NCI-H2081 treated with DMSO at 0.1 percent for 48 hours (cell line): ENCODE measurements at places on chromosomes 7 and 10.

- no peak for DNase-seq
These were observed 74.4 kb downstream of the MEST start for GRCh38 chr7:130566168-130566897.

DNA sequence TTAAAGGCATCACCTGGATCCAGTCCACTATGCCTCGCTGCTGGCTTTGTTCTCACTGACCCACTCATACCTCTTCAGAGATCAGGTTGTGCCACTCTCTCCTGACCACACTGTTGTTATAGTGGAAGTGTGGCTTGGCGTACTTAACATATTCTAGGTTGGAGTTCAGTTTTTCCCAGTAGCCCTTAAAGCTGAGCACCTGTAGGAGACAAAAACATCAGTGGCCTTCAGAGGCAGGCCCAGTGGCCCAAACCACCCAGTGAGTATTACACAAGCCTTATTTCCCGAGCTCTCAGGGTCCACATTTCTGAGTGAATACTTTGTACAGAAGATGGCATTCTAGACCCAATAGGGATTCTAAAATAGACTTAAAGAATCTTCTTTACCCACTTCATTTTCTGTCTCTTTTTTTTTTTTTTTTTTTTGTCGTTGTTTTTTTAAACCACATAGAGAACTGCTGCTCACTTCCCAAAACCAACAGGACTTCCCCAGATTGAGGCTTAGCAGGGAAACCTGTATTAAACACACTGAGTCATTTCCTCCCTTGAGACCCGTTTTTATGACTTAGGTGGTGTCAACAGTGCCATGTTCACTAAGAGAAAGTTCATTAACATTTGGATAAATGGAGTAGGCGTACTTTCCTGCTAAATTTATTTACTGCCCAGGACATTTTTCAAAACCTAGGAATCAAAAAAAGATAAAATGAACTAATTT, 85.8 kb downstream of the GSAP start:
- no peak for DNase-seq

- DNase-seq, result no peak
These were observed 611.6 kb upstream of the FZD8 start for GRCh38 chr10:36253731-36254130.

- no peak for DNase-seq
These were observed 3.0 kb upstream of the EBF3 start for GRCh38 chr10:129966889-129967578.

DNA sequence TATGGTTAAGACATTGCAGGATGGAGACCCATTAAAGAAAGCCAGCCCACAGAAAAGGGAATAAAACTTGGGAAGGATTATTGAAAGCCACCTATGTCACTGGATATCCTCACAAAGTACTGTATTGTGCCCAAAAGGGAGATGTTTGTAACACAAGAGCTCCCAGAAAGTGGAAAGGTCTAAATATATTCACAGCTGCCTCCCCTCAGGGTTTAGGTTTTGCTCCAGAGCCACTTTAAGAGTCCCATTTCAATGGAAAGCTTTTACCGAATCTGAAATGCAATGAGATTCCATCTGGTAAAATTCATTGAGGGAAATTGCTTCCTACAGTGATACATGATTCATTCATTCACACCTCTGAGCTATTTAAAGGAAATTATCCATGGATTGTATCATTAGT, 176.4 kb downstream of the XPNPEP1 start:
- no peak for DNase-seq

DNA sequence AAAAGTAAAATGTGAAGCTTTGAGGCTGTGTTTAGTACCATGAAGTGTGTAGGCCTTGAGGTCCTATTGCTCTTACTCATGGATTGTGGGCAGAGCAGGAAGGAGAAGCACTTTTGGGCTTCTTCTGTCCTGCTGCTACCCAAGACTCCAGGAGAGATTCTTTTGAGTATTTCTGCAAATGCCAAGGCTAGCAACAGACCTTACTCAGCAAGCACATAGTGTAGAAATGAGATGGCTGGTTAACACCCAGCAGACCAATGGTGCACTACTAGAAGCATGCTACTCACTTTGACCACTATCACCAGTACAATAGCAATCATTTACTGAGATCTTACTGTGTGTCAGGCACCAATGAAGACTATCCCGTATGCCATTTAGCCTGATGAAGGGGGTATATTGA, 3.2 kb downstream of the PLPP4 start:
- DNase-seq, result no peak

- DNase-seq, result no peak
These were observed 567 bp downstream of the GTF2IRD1 start for GRCh38 chr7:74454021-74454924.

DNA sequence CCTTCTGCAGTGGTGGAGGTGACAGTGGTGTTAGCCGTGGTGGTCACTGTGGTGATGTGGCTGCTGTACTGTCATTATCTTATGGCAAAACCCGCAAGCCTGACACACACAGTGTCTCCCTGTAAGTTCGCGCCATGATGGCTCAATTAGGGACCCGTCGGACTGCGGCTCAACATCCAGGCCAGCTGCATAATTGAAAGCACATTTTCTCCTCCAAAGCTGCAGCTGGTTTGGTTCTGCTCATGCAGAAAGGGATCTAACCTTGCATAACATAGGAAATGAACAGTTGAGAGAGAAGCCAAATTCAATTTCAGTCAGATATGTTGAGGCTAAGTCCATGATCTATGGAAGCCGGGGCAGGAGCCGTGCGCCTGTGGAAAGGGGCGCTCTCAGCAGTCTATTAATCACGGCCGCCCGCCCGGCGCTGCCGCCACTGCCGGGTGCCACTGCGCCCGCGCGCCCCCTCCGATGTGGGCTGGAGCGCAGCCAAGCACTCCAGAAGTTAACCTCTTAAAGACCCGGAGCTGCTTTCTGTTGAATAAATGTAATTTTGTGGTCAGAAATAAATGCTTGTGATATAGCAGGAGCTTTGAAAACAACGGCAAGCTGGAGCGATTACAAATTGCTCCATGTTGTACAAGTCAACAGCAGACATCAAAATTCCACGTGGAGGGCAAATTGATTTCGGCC, 227.7 kb downstream of the CUX1 start:
- DNase-seq, result peak; percentile 25

- DNase-seq, result no peak
These were observed 14.9 kb downstream of the ASZ1 start for GRCh38 chr7:117412390-117412789.
